Endothelial cell (in vitro differentiated cells): ENCODE measurements at places on chromosomes 2 and 18.
A peak's percentile ranks its signal among the peaks of the same experiment; 100 is the strongest.

- no peak overlapping the region for H3K27ac ChIP-seq
- peaks cover 7% of the 10 kb centered on the region for H3K36me3 ChIP-seq
- H3K4me3 ChIP-seq, result no peak overlapping the region
- no peak for DNase-seq
Observed at GRCh38 chr2:191901031-191901430, 54.1 kb upstream of the CAVIN2 start.

DNA sequence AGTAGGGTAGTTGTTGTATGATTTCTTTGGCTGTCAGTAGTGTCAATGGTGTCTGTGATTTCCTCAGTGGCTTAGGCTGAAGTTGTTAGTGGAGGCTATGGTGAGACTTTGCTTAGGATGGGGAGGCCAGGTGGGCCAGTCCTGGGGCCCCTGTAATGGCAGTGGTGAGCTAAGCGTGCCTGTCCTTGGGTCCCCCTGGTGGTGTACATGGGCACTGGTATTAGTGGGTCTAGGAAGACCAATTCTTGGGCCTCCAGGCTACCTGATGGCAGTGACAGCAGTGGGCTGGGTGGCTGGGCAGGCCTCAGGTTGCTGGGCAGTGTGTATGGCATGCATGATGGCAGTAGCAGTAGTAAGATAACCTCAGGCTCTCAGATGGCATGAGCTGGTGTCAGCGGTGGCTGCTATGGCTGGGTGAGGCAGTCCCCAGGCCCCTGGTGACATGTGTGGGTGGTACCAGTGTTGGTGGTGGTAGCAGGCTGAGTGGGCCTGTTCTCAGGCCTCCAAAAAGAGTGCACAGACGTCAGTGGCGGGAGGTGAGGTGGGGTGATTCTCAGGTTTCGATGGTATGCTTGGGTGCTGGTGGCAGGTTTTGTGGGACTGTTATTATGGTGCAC is 103.2 kb downstream of the KLHL14 start:
- DNase-seq, result no peak
- no peak overlapping the region for H3K4me3 ChIP-seq
- peaks cover 2% of the 10 kb centered on the region for H3K27me3 ChIP-seq
- H3K27ac ChIP-seq, result no peak overlapping the region

DNA sequence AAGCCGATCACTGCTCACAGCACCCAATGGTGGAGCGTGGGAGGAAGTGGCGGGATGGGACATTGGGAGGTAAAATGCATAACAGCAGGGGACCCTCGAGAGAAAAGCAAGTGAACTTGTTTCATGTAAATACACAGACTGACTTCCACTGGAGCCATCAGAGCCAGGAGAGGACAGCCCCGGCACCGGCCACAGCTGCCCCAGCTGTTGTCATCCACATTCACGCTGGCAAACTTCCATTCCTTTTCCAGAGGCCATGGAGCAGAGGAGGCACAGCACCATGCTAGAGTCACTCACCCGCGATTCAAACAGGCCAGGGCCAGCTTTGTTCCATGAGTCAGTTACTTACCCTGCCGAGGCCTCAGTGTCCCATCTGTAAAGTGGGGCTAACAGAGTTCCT is 610.9 kb upstream of the SALL3 start:
- no peak for DNase-seq
- H3K4me3 ChIP-seq, result no peak overlapping the region
- H3K4me1 ChIP-seq, result no peaks in the 10 kb centered on the region
- H3K27me3 ChIP-seq, result peaks cover 6% of the 10 kb centered on the region

- no peak for DNase-seq
- H3K36me3 ChIP-seq, result no peaks in the 10 kb centered on the region
- H3K4me3 ChIP-seq, result no peak overlapping the region
- peaks cover 3% of the 10 kb centered on the region for H3K27me3 ChIP-seq
- H3K27ac ChIP-seq, result peak overlapping the region; percentile 24
Observed at GRCh38 chr2:43840965-43841364, 2.2 kb downstream of the ABCG8 start.

GRCh38 chr18:1036926-1037325 is 132.3 kb downstream of the ADCYAP1 start:
- no peaks in the 10 kb centered on the region for H3K36me3 ChIP-seq
- H3K4me1 ChIP-seq, result no peaks in the 10 kb centered on the region
- H3K27ac ChIP-seq, result no peak overlapping the region
- no peak overlapping the region for H3K4me3 ChIP-seq

DNA sequence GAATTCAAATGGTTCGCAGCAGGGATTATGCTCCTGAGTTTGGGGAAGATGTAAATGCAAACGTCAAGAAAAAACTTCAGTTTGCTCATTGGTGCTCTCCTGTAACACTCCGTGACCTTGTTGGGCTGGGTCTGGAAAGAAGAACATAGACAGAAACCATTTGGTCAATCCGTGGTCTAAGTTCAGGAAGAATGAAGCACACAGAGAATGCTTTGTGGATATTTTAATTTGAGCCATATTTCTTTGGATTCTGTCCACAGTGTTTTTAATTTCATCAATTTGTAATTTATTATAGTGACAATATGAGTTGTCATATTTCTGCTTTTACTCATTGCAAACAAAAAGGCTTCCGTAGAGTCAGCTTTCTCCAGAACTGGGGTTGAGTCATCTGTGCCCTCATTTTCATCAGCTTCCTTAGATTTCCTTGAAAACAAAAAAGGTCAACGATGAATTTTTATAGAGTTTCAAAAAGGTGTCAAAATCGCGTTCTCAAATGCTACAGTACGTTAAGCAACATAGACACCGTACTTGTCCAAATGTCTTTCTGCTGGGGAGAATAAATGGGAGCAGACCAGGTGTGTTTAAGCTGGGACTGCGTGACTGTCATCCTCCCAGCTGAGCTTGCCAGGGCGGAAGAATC is 606.4 kb downstream of the RNF144A start:
- H3K27me3 ChIP-seq, result no peaks in the 10 kb centered on the region
- H3K27ac ChIP-seq, result no peak overlapping the region
- no peaks in the 10 kb centered on the region for H3K36me3 ChIP-seq
- H3K4me3 ChIP-seq, result no peak overlapping the region
- no peak for DNase-seq

DNA sequence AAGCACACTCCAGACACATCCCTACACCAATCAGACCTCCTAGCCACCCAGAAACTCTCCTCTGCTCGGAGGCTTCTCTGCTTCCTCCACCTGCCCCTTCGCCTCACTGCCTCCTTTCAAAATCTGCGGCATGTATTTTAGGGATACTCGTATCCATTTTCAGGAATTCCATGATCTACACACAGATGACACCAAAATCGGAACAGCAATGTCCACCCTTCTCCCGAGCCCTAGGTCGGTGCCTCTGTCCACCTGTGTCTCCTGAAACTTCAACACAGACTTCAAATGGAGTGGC is 1.4 kb upstream of the SH3BP4 start:
- DNase-seq, result no peak
- H3K27ac ChIP-seq, result no peak overlapping the region
- peaks cover 5% of the 10 kb centered on the region for H3K36me3 ChIP-seq
- H3K27me3 ChIP-seq, result peaks cover 13% of the 10 kb centered on the region
- peak overlapping the region; percentile 43 for H3K4me3 ChIP-seq

GRCh38 chr2:226643030-226643945 is 156.3 kb downstream of the IRS1 start:
- H3K4me1 ChIP-seq, result peaks cover 12% of the 10 kb centered on the region
- DNase-seq, result no peak
- peaks cover 6% of the 10 kb centered on the region for H3K36me3 ChIP-seq
- no peak overlapping the region for H3K4me3 ChIP-seq

DNA sequence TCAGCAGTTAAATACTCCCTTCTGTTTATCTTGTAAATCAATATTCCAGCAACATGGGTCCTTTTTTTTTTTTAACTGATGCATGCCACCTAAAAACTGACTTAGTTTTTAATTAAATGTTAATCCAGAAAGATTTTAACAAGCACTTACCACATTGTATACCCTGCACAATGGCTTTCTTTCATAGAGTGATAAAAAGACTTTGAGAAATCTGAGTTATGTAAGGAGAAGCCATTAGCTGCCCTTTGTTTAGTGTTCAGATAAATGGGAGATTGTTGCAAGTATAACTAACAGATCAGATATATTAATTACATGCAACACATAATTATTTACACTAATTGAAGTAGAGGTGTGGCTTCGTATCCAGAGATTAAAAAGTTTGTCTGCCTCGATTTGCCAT is 22.7 kb upstream of the NFATC1 start:
- no peak overlapping the region for H3K4me3 ChIP-seq
- peaks cover 14% of the 10 kb centered on the region for H3K4me1 ChIP-seq
- peaks cover 3% of the 10 kb centered on the region for H3K27me3 ChIP-seq
- no peak overlapping the region for H3K27ac ChIP-seq
- peaks cover 16% of the 10 kb centered on the region for H3K36me3 ChIP-seq

- peaks cover 5% of the 10 kb centered on the region for H3K4me1 ChIP-seq
- no peak overlapping the region for H3K27ac ChIP-seq
- no peak for DNase-seq
- no peak overlapping the region for H3K4me3 ChIP-seq
Observed at GRCh38 chr2:162591403-162592083, 247.0 kb downstream of the KCNH7 start.

GRCh38 chr2:39094717-39095363 is 26.0 kb downstream of the SOS1 start:
- H3K27me3 ChIP-seq, result no peaks in the 10 kb centered on the region
- H3K36me3 ChIP-seq, result no peaks in the 10 kb centered on the region
- no peak for DNase-seq
- no peak overlapping the region for H3K27ac ChIP-seq

- peaks cover 9% of the 10 kb centered on the region for H3K4me1 ChIP-seq
- H3K36me3 ChIP-seq, result no peaks in the 10 kb centered on the region
- no peak overlapping the region for H3K4me3 ChIP-seq
- no peak overlapping the region for H3K27ac ChIP-seq
- H3K27me3 ChIP-seq, result peaks cover 1% of the 10 kb centered on the region
Observed at GRCh38 chr2:163594497-163594896, 141.3 kb downstream of the FIGN start.

- no peak overlapping the region for H3K4me3 ChIP-seq
- H3K27ac ChIP-seq, result no peak overlapping the region
- no peaks in the 10 kb centered on the region for H3K27me3 ChIP-seq
- DNase-seq, result no peak
- H3K36me3 ChIP-seq, result no peaks in the 10 kb centered on the region
Observed at GRCh38 chr2:156196031-156196430, 136.5 kb downstream of the NR4A2 start.

DNA sequence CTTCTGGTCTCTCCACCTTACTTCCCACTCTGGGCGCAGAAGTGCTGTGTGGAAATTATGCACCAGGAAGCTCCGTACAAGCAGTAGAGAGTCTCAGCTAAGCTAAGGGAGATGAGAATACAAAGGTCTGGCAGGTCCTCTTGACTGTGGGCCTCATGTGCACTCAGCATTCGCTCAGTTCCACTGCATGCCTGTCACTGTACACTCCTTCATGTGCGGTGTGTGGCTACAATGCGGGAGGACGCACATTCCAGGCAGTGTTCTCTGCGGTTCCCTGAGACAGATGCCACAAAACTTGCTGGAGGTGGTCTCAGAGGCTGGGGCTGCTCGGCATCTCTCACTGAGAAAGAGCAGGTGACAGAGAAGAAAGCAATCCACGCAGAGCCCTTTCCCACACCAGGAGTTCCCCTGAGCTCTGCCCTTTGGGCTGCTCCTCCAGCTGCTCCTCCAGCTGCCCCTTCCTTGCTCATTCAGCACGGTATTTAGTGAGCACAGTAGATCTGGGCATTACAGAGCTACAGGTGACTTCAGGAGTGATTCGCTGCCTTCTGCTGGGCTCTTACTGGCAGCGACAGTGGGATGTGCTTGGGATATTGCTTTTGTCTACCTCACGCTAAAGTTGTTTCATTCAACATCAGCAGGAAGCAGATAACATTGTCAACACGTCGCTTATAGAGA is 176.6 kb downstream of the SH3RF3 start:
- no peaks in the 10 kb centered on the region for H3K36me3 ChIP-seq
- H3K4me1 ChIP-seq, result peaks cover 24% of the 10 kb centered on the region
- DNase-seq, result no peak
- H3K27me3 ChIP-seq, result peaks cover 5% of the 10 kb centered on the region
- H3K4me3 ChIP-seq, result no peak overlapping the region
- no peak overlapping the region for H3K27ac ChIP-seq

- H3K36me3 ChIP-seq, result peaks cover 4% of the 10 kb centered on the region
- H3K27ac ChIP-seq, result peak overlapping the region; percentile 4
- peaks cover 55% of the 10 kb centered on the region for H3K4me1 ChIP-seq
- H3K4me3 ChIP-seq, result no peak overlapping the region
Observed at GRCh38 chr2:47086054-47086471, 69.0 kb downstream of the STPG4 start.

- H3K36me3 ChIP-seq, result no peaks in the 10 kb centered on the region
- no peak overlapping the region for H3K27ac ChIP-seq
- H3K27me3 ChIP-seq, result no peaks in the 10 kb centered on the region
- no peak overlapping the region for H3K4me3 ChIP-seq
Observed at GRCh38 chr2:154408786-154409185, 289.7 kb upstream of the KCNJ3 start.

DNA sequence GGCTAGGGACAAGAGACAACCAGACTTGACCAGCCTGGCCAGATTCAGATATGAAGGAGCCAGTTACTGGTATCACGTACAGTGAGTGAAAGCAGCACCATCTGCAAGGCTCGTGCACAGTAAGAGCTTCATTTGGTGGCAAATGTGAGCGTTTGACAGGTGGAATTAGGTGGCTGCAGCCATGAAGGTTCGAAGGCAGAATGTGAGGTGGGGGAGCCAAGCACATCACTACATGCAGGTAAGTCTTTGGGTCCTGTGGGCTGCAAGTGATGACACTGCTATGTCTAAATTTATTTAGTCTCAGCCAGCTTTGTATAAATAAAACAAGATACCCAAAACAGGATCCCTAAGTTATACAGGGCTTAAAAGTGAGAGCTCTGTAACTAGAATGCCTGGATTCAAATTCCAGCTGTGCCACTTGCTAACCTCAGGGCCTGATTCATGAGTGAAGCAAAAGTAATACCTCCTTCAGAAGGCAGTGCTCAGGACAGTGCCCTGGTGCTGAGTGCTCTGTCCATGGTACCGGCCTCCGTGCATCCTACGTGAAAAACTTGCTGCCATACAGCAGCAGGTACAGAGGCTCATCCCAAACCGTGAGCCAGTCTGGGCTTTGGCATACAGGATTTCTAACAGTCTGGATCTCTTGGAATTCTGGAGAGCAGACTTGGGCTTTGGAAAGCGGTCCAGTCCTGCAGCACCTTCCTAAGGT is 18.6 kb downstream of the DDX18 start:
- peaks cover 40% of the 10 kb centered on the region for H3K36me3 ChIP-seq
- no peak overlapping the region for H3K27ac ChIP-seq
- peak; percentile 38 for DNase-seq

DNA sequence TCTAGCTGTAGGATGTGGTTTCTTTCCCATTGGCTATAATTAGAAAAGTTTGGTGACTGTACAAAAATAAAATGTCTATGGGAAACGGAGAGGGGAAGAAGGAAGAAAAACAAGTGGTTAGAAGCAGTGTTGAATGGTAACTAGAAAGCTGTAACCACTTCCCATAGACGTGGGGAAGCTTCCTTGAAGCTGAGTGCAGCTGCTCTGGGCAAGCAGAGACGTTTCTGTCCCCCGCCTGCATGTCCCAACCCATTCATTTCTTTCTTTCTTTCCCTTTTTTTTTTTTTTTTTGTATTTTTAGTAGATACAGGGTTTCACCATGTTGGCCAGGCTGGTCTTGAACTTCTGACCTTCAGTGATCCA is 367.8 kb upstream of the HS6ST1 start:
- H3K36me3 ChIP-seq, result no peaks in the 10 kb centered on the region
- no peak for DNase-seq
- no peak overlapping the region for H3K27ac ChIP-seq
- H3K4me3 ChIP-seq, result no peak overlapping the region

GRCh38 chr2:53093355-53093754 is 674.2 kb upstream of the CHAC2 start:
- H3K4me1 ChIP-seq, result no peaks in the 10 kb centered on the region
- no peak for DNase-seq
- no peak overlapping the region for H3K27ac ChIP-seq
